ENCODE measurements at places on chromosomes 6 and 20.

GRCh38 chr6:143539106-143539505 lies 27.6 kb upstream of the FUCA2 start:
- DNase-seq: no peak

DNA sequence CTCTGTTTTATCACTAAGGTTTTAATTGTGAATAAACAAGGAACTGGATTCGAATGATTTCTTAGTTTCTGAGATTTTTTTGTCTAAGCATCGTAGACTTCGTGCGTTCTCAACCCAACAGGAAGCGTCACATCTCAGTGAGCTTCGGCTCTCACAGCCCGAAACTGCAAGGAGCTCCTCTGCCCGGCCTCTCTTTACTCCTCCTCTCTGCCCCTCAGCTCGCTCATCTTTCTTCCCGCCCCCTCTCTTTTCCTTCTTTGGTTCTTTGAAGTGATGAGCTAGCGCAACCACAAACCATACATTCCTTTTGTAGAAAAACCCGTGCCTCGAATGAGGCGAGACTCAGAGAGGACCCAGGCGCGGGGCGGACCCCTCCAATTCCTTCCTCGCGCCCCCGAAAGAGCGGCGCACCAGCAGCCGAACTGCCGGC lies 480 bp upstream of the NT5E start:
- DNase-seq: peak; percentile 86

- no peak for DNase-seq
Observed at GRCh38 chr6:4486568-4487315, 289.5 kb upstream of the CDYL start.

DNA sequence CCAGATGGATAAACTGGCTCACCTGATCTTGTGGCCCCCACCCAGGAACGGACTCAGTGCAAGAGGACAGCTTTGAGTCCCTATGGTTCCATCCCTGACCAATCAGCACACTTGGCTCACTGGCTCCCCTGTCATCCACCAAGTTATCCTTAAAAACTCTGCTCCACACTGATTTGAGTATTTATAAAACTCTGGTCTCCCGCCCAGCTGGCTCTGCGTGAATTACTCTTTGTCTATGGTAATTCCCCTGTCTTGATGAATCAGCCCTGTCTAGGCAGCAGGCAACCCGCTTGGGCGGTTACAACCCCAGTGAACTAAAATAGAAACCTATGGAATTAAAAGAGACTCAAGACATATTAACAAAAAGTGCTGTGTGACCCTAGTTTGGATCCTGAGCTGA lies 38.1 kb upstream of the CD83 start:
- DNase-seq: peak; percentile 15

- DNase-seq: no peak
Observed at GRCh38 chr6:35647400-35647799, 41.3 kb downstream of the FKBP5 start.

DNA sequence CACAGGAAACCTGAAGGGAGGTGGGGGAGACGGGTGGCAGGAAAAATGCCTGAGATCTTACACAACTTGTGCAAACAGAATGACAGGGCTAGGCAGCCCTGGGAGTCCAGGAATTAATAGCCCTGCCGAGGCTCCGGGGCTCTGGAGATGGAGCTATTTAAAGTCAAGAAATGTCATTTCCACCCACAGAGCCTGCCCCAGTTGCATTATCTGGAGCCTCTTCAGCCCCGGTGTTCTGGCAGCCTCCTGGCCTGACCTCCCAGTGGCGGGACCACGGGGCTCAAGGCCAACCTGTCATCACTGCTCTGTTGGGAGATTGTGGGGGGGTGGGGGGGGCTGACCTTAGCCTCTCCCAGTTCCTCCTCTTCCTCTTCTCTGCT lies 28.5 kb upstream of the SCUBE3 start:
- DNase-seq: peak; percentile 75

GRCh38 chr20:22584922-22585785 lies 782 bp upstream of the FOXA2 start:
- no peak for DNase-seq

- peak; percentile 94 for DNase-seq
Observed at GRCh38 chr6:5082487-5083306, 2.4 kb upstream of the PPP1R3G start.

DNA sequence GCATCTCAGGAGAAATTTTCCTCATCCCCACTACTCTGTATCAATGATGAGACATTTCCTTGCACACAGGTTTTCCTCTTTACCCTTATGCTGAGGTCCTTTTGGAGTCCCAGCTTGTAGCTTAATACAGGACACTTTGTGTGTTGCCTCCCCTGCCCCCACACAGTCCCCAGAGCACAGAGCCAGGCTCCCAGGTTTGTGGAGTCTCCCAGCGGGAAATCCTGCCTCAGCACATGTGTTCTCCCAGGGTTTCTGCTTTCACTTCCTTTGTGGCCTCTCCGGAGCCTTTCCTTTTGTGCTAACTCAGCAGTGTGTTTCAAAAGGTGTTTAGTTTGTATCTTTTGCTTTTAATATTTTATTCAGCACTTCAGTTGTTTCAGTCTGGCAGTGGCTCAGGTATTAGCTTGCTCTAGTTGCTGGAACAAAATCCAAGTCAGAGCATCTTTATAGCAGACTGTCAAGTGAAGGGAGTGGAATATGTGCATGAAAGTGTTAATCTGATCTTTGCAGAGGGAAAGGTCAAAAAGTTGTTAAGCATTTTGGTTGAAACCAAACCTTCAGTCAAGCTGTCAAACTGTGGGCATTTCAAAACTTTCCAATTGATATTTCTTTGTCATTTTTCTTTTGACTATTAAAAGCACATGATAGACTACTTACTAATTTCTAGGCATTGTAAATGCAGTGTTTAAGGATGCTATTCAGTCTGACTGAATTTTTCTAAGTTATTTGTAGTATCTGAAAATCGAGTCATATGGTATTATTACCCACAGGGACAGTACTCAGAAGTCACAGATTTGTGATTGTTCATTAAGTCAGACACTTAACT lies 8.6 kb downstream of the SNX9 start:
- no peak for DNase-seq

DNA sequence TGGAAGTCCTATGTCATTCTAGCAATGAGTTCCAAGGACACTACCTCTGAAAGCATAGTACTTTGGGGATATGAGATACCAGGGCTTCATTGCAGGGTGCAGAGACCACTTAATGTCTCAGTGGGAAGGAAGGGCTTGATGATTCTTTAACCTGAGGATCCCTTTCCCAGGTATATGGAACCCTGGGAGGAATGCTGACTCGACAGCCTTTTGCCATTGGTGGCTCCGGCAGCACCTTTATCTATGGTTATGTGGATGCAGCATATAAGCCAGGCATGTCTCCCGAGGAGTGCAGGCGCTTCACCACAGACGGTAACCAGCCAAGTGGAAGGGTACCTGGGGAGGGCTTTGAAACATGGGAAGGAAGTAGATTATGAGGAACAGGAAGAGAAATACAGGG lies 4.2 kb downstream of the PSMB9 start:
- DNase-seq: no peak

DNA sequence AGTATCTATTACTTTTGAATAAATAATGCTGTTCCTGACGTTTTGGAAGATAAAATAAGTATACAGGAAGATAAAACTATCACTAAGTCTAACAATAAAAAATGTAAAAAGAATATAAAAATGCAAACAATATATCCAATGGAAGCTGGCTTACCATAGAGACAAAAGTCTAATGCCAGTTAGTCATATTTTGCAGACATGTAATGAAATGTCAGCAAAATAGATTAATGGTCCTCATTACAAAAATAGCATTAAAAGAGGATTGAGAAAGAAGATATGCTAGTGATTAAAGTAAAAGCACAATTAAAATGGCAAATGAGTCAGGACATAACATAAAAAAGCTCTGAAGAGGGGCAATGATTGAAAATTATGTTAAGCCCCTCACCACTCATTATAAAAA lies 265.0 kb downstream of the MMUT start:
- no peak for DNase-seq

DNA sequence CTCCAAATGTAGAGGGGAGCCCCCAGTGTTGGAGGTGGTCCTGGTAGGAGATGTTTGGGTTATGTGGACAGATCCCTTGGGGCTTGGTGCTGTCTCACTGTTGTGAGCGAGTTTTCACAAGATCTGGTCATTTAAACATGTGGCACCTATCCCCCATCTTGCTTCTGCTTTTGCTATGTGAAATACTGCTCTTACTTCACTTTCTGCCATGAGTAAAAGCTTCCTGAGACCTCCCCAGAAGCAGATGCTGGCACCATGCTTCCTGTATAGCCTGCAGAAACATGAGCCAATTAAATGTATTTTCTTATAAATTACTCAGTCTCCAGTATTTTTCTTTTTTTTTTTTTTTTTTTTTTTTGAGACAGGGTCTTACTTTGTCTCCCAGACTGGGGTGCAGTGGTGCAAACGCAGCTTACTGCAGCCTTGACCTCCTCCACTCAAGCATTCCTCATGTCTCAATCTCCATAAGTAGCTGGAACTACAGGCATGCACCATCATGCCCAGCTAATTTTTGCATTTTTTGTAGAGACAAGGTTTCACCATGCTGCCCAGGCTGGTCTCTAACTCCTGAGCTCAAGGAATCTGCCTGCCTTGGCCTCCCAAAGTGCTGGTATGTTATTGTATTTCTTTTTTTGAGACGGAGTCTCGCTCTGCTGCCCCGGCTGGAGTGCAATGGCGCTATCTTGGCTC lies 177.1 kb downstream of the ALDH8A1 start:
- DNase-seq: no peak

- DNase-seq: peak; percentile 68
Observed at GRCh38 chr20:59006864-59007664, at the start of gene CTSZ. CTSZ (minus strand) TSS chr20:59007254; CDS start chr20:59007128, 126 bp downstream.

- DNase-seq: no peak
Observed at GRCh38 chr20:63530788-63531160, 6.4 kb downstream of the PTK6 start.

- DNase-seq: peak; percentile 45
Observed at GRCh38 chr6:126444659-126445273, 104.9 kb downstream of the CENPW start.

DNA sequence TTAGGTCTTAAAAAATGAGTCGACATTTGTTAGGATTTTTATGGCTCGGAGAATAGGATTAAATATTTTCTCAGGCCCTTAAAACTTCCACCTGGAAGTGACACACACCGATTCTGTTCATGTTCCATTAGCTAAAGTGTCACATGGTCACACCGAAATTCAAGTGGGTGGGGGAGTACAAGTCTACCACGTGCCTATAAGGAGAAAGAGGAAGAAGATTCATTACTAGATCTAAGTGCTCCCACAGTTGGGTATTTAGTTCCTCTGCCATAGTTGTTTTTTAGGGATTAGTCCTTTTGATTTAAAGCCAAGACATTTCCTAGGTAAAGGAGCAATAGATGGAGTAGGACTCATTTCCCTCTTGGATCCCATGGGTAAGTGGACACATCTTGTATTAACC lies 4.9 kb upstream of the TOX2 start:
- DNase-seq: no peak

DNA sequence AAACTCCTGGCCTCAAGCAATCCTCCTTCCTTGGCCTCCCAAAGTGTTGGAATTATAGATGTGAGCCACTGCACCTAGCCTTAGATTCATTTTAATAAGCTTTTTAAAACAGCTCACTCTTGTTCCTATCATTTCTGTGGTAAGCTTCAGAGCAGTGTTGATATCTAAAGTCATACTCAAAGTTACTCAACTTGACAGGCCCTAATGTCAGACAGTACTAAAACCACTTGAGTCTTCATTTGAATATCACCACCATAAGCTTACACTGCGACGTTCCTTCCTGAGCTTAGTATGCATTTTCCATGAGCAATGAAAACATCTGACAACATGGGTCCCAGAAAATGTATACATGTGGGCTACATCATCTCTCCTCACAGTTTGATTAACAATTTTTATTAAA lies 6.0 kb downstream of the FUCA2 start:
- DNase-seq: no peak

DNA sequence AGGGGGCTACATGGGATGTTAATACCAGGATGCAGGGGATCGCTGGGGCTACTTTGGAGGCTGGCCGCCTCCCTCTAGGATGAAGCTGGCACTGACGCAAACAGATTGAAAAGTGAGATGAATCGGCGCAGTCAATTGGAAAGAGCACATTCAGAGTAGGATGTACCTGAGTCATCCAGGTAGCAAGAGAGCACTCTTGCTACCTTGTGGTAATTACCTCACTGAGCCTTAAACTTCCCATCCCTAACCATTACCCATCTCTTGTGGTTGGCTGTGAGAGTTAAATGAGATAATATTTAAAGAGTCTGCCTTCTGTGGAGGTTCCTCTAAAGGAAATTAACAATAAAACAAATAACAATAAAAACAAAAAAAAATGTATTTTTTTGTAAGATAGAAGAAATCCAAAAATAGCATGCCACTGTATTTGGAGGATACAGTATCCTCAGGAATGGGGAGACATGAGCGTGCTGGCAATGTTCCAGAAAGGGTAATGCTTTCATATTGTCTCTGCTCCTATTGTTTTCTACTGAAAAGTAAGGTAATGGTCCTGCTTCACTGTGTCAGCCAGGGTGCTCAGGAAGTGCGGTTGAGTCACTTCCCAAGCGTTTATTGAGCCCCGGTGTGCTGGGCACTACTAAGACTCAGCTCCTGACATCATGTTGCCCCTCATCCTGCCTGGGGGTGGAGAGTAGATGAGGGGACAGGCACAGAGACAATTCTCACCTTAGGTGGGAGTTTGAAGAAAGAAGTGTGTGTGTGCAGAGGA lies 301.1 kb downstream of the EYA4 start:
- DNase-seq: peak; percentile 5

- DNase-seq: no peak
Observed at GRCh38 chr20:46779831-46780230, 70.4 kb downstream of the SLC2A10 start.

DNA sequence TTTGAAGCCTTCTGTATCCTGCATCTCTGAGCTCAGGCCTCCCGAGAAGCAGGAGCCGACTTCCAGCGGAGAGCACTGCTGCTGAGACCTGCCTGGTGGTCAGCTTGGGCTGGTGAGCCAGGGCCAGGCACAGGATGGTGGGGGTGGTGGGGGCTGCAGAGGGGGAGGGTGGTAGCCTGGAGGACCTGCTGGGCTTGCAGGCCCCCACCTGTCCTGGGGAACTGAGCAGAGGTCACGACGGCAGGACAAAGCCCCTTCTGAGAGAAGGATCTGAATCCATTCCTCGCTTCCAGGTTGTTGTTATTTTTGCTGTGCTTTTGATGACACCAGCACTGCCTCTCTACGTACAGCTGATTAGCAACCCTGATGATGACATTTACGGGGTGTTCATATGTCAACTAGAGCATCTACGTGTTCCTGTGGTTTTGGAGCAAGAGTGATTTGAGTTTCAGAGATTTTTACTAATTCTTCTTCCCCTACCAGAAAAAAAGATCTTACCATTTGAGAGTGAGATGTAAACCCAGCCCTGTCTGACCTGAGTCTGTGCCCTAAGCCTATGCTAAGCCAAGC lies 35.7 kb upstream of the CD93 start:
- no peak for DNase-seq

DNA sequence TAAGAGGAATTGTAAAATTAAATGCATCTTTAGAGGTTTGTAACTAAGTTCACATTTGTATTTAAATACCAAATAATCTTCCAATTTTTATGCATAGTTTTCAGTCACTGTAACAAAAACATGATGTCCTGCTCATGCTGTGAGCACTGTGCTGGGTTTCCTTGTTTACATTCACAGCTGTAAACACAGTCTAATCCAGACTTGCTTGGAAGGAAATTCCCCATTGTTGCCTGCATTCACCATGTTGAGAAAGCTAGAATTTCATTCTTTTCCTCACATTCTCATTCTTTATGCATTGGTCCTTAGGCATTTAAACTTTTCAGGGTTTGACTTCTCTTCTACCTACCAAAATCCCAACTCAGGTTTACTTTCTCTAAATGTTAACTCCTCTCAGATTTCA lies 242.0 kb upstream of the TBX18 start:
- DNase-seq: no peak

- DNase-seq: no peak
Observed at GRCh38 chr6:7805850-7806214, 79.9 kb downstream of the BMP6 start.

- no peak for DNase-seq
Observed at GRCh38 chr6:40735121-40735520, 148.0 kb upstream of the LRFN2 start.

Measured in GM23248 (cell line).